Activated T-cell treated with anti-CD3 and anti-CD28 coated beads for 4 hours (primary cell): ENCODE measurements at places on chromosomes 2 and 18.

GRCh38 chr2:28457237-28457636 is 38.6 kb upstream of the PLB1 start:
- DNase-seq = no peak

- DNase-seq = no peak
Measured at GRCh38 chr2:85800586-85800985, 46.8 kb downstream of the ATOH8 start.

GRCh38 chr2:164782323-164782722 is 59.3 kb downstream of the COBLL1 start:
- DNase-seq = no peak

GRCh38 chr2:64727843-64728463 is 74.2 kb upstream of the SERTAD2 start:
- no peak for DNase-seq

DNA sequence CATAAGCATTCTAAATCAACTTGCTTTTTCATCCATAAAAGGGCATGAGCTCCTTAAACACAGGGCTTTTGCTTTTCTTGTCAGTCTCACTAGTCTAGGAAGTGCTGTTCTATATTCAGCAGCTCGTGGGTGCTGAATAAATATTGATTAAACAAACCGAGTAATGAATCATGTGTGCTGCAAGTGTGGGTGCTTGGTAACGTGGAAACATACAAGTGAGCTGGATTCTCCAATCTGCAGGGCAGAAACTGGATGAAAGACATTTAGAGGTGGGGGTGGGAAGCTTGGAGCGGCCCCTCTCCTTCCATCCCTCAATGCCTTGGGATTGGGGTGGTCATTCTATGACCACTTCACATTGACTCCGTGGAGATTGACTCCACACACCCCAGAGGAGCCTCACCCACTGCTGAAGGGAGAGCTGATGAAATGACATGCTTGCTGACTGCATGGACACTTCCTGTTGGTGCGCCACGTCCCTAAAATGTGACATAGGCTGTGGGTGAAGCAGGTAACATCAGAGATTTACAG is 114.6 kb downstream of the DOCK10 start:
- peak; percentile 36 for DNase-seq

GRCh38 chr2:41170589-41170988 is 718.7 kb upstream of the SLC8A1 start:
- DNase-seq = no peak

DNA sequence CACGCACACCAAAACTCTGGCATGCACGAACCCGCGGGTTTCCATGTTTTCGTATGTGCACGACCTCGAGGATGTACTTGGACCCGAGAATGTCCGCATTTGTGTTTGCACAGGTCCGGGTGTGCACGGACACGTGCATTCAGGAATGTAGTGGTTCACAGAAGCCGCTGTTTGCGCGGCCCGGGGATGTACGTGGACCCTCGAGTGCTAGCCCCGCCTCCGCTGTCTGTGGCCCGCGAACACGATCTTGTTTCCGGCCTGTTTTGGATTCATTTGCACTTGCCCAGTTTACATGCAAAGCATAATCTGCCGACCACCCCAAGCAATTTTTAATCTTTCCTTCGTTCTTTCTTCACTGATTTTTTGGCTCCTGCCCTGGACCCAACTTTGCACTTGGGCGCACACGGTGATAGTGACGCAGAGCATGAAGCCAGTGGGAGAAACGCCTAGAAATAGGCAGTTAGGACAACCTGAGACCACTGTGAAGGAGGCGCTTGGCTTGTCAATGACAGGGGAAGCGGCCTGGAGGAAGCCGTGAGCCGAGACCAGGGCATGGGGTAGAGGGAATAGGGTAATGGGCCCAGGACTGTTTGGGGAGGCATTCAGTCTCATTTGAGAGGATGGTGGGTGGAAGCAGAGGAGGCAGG is 45.4 kb upstream of the PTMA start:
- DNase-seq = no peak

GRCh38 chr2:14306268-14306861 is 326.2 kb upstream of the LRATD1 start:
- no peak for DNase-seq

- DNase-seq = no peak
Measured at GRCh38 chr2:2229626-2230432, 101.2 kb downstream of the MYT1L start.

GRCh38 chr2:99659874-99660273 is 170.1 kb upstream of the REV1 start:
- no peak for DNase-seq

DNA sequence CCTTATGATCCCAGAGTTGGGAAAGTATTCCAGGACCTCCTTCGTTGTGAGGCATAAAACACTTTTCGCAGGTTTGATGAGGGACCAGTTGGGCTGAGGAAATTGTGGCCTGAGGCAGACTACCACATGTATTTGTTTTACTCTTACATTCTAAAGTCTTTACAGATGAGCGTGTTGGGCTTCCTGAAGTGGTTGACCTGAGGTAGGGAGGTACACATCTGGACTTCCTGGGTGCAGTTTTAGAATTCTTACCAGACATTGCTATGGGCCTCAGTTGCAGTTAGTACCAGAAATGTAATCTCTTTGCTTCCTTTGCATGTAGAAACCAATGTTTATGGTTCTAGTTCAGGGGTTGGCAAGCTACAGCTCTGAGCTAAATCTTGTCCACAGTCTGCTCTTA is 48.7 kb downstream of the COA5 start:
- DNase-seq = no peak

DNA sequence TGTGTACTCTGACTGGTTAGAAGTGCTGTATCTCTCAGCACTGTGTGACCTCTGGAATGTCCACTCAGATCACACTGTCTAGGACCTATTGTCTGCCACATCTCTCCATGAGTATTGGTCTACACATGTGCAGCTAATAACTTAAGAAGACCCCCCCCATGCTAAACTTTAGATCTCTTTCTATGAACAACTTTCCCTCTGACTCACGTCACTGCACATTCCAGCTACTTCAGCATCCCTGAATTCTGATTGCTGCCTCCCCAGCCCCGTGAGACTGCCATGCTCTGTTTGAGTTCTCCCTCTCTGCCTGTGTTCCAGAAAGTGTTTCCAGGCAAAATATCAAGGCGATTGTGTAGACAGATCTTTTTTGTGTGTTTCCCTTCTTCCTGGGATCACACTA is 41.8 kb downstream of the RAPGEF4 start:
- DNase-seq = no peak

DNA sequence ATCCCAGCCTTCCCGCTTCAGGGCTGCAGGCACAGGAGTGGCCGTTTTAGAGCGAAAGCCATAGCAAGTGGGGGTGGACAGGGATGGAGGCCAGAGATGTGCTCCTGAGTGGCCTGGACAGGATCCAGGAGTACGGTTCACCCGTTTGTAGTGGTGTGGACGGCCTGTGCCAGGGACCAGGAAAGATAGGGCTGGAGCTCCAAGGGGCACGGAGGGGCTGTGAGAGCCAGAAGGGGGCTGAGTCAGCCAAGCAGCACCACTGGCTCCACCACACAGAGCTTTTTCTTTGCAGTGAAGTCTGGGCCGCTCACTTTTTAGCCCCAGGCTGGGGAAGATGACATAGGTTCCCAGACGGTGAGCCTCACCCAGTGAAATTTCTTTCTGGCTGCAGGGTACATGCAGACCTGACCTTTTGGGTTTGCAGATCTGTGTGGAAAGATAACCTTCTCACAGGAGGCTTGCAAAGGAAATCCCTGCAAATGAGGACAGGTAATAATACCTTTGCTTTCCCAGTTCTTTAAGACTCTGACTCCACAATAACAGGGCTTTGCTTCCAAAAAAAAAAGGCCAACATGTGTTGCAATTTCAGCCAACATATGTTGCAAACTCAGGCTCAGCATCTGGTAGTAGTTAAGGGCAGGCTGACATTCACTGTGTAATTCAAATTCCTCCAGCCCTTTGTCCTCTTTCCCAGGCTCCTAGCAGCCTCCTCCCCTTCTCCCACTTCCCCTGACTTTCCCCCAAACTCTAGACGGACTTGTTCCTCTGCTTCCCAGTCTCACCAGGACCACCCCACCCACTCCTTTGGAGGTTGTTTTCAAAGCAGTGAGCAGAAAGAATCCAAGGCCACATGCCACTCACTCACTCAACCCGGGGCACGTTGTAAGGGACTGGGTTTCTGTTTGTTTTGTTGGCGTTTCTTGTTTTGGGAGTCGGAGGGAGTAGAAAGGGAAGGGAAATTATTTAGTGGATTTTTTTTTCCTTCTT is 20.3 kb upstream of the LAPTM4A start:
- DNase-seq = no peak

DNA sequence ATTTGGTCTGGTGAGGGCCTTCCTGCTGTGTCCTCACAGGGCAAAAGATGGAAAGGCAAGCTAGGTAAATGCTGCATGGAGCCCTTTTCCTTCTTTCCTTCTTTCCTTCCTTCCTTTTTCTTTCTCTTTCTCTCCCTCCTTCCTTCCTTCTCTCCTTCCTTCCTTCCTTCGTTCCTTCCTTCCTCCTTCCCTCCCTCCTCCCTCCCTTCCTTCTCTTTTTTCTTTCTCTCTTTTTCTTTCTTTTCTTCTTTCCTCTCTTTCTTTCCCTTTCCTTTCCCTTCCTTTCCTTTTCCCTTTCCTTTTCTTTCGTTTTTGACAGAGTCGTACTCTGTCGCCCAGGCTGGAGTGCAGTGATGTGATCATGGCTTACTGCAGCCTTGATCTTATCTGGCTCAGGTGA is 23.1 kb upstream of the C2orf74 start:
- no peak for DNase-seq

GRCh38 chr2:73707058-73707457 is 30.1 kb downstream of the TPRKB start:
- no peak for DNase-seq

GRCh38 chr2:44731505-44731904 is 210.0 kb upstream of the SIX3 start:
- no peak for DNase-seq

GRCh38 chr2:55049043-55049820 is 1.0 kb downstream of the RTN4 start:
- DNase-seq = peak; percentile 40

- no peak for DNase-seq
Measured at GRCh38 chr2:84247532-84247931, 211.5 kb downstream of the SUCLG1 start.

DNA sequence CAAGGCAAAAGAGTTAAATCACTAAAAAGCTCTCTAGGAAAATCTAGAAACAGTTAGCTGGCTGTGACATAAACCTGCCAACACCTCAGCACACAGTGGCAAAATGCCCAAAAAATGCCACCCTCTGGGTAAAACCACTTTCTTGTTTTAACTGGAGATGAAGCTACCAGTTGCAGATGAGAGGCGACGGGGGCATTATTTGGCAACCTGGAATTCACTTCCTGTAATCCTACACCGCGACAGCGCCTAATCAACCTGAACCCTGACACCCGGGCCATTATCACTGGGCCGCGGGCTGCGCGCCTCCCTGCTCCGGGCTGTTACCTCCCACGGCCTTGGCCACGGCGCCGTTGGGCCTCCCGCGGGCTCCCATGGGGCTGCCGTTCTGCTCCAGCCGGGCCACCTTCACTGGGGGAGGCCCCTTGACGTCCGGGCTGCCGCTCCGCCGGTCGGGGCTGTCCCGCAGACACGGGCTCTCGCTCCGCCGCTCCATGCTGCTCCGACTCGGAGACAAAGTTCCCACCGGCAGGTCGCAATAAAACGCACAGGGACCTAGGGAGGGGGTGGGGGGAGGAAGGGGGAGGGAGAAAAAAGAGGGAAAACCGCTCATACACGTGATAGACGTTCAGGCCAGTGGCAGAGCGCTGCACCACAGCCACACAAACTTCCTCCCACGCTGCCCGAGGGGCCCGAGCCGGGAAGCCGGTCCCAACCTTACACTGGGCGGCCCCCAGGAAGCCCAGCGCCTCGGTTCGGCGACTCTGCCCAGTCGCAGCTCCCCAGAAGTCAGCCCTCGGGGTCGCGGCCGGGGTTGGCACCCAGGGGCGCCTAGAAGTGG is 2.0 kb downstream of the SATB2 start:
- DNase-seq = no peak

DNA sequence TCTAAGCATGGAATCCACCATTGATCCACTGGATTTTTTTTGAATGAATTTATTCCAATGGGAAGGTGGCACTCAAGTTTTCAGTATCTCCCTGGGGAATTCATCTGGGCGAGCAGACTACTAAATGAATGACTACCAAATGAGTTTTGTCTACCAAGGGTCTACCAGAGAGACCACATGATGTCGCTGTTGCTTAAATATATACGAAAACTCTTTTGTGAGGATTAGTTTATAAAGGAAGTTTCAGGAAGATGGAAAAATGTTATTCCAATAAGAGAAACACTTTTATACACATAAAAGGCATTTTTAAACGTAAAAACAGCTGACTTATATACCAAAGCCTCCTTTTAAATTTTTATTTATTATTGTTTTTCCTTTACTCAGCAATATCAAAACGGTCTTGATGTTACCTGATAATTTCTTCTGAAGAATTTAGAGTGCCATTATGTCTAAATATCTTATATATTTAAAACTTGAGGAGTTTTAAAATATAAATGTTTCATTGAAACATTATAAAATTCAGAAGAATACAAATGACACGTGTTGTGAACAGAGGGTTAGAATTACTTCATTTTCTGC is 139.7 kb downstream of the HRH4 start:
- DNase-seq = no peak

GRCh38 chr2:17517481-17518211 is 594 bp downstream of the RAD51AP2 start:
- DNase-seq = no peak

DNA sequence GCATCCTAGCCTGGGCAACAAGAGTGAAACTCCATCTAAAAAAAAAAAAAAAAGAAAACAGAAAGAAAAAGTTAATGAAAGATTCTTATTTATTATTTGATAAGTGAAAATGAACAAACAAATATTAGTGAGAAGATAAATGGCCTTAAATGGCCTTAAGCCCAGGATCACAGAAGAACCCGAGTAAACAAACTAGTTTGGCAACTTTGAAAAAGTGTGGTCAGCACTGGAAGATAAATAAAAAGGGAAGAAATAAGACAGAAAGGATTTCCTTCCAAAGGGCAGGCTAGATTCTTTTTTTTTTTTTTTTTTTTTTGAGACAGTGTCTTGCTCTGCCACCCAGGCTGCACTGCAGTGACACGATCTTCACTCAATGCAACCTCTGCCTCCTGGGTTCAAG is 692.4 kb downstream of the CPS1 start:
- no peak for DNase-seq

GRCh38 chr18:57543560-57543959 is 42.9 kb downstream of the FECH start:
- DNase-seq = no peak

DNA sequence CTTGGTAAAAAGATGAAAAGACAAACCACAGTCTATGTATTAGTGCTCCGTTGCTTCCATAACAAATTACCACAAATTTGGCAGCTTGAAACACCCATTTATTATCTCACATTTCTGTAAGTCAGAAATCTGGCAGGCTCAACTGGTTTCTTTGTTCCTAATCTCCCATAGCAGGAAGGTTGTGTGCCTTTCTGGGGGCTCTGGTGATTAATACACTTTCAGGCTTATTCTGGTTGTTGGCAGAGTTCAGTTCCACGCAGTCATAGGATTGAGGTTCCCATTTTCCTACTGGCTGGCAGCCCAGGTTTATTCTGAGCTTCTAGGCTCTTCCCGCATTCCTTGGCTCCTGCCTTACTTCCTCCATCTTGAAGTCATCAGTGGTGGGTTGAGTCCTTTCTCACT is 189.3 kb downstream of the ANAPC1 start:
- DNase-seq = no peak

GRCh38 chr2:149184991-149185390 is 145.4 kb upstream of the LYPD6 start:
- DNase-seq = no peak

GRCh38 chr18:79401494-79402208 is 5.9 kb downstream of the NFATC1 start:
- no peak for DNase-seq
